ENCODE measurements at places on chromosomes 12 and 14. TPM values are rescaled to one million over a fixed set of nuclear protein-coding genes. Genes with fewer than 3 reads are reported as not detected.

DNA sequence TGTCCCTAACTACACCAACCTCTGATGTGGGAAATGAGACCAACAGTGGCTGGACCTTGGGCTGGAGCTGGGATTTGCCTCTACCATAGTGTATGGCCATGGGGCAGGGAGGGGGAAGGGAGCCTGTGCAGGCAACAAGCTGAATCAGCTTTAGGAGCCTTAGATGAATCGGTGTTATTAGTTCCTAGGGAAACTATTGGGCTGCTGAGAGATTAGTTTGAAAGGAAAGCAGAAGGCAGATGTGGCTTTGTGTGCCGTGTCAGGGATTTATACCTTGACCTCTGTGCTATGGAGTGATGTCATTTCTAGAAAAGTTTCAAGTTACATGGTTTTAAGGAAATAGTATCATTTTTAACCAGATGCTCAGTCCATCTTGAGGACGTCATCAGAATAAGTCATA, 19.5 kb upstream of the GAS2L3 start:
- DNase-seq = no peak

DNA sequence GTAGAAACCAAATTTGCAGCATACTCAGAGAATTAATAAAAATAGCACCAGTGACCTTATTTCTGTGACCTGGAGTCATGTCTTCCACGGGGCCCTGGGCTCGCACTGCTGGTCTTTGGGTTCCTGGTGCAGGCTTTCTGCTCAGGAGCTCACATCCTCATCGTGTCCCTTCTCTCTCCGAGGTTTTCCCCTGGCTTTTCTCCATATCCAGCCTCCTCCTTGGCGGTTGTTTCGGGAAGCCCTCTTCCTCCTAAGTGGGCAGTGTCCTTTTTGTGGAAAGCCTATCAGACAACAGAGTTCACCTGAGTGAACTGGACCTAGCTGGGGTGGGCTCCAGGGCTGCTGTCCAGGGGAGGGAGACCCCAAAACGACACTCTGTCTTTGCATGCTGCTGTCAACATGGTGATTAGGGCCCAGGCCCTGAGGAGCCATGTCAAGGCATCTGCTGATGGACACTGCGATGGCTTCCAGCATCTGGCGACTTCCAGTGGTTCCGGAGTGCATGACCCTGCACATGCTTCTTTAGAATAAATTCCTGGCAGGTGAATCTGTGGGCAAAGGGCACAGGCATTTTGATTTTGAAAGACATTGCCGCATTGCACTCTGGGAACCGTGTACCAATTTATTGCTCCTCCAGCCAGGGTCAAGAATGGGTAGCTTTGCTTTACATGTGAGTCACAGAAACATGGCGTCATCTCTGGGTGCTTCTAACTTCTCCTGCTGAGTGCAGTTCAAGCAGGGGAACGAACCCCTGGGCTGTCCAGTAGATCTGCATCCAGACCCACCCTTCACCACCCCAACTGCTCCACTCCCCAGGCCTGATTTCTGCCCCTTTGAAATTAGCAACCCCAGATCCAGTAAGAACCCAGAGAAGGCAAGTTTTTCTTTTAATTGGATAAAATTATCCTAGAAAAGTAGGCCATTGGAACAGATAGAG, 136.8 kb downstream of the ADGRD1 start:
- no peak for DNase-seq

Gene HCAR1
- total RNA-seq = 0.12 TPM

GRCh38 chr12:68189821-68190242, 30.3 kb upstream of the IFNG start:
- DNase-seq = no peak

DNA sequence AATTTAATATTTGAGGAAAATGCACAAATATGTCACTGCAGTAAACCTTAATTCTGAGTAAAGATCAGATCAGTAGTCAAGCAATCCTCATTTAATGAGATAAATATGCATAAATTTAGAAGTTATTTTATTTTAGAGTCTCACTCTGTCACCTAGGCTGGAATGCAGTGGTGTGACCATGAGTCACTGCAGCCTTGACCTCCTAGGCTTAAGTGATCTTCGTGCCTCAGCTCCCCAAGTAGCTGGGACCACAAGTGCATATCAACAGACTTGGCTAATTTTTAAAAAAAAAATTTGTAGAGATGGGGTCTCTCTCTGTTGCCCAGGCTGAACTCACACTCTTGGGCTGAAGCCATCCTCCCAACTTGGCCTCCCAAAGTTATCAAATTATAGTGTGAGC, 41.3 kb downstream of the LMO3 start:
- DNase-seq = no peak

- DNase-seq = no peak
These were observed 26.3 kb downstream of the PDE6H start for GRCh38 chr12:14999021-14999694.

Gene CPNE6
- not detected for total RNA-seq

DNA sequence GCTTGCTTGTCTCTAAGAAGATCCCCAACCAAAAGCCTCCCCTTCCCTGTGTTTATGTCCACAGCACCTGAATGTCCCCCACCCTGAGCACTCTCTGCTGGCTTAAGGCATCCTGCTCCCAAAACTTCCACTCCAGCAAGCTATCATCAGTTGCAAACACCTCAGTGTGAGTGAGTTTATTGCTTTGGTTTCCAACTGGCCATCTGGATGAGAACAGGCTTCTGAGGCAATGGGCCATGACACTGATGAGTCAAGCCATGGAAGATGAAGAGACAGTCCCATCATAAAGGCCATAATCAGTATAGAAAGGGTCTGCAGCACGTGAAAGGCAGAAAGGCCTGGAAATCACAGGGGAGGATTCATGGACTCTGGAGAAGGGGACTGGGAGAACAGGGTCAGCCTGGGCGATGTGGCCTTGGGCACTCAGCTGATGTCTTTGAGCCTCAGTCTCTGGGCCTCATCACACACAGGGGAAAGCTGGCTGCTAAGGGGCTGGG, 12.8 kb downstream of the CMKLR1 start:
- DNase-seq = no peak

- no peak for DNase-seq
These were observed 601 bp downstream of the MDGA2 start for GRCh38 chr14:47674543-47675465.

DNA sequence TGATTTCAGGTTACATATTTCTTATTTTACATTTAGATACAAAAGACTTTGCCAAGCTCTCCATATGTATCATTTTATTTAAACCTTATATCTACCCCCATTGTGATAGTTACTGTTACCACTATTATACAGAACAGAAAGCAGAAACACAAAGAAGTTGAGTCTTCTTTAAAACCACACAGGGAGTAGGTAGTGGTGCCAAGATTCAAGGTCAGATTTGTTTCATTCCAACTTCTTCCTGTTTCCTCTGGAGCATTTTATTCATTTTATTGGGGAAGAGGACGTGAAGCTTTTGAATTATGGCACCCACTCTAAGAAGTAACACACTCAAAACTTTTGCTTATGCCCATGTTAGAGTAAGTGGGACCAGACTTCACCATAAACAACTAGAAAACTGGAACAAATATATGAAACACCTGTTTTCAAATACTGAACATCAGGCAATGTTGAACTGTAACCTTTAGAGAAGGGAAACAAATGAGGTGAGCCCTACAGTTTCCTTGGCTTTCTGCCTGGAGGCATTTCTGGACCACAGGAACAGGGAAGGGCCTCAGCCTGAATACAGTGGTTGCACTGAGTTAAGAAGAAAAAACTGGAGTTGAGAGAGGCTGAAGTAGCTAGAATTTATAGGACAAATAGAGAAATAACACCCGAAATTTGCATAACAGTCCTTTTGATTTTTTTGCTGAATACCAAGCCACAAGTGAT, 160.4 kb upstream of the SSTR1 start:
- DNase-seq = no peak

Gene SFSWAP
- total RNA-seq = 12.3 TPM

Gene KRT85
- not detected for total RNA-seq
